ENCODE measurements at places on chromosomes 1 and 21.

- DNase-seq = no peak
Observed at GRCh38 chr1:42933060-42933586, 25.5 kb downstream of the SLC2A1 start.

DNA sequence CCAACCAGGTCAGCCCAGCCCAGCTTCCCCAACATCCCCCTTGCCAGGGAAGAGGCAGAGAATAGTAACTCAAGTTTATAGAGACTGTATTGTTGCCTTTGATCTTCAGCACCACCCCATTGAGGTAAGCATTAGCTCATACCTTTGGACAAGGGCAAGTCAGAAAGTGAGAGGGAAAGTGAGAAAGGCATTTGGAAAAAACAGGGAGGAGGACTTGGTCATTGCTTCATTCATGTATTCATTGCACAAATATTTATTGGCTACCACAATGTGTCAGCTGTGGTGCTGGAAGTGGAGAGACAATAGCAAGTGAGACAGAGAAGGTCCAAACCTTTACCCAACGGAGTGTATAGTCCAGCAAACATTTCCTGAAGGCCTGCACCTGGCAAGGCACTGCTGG is 561.2 kb downstream of the KIF26B start:
- no peak for DNase-seq

DNA sequence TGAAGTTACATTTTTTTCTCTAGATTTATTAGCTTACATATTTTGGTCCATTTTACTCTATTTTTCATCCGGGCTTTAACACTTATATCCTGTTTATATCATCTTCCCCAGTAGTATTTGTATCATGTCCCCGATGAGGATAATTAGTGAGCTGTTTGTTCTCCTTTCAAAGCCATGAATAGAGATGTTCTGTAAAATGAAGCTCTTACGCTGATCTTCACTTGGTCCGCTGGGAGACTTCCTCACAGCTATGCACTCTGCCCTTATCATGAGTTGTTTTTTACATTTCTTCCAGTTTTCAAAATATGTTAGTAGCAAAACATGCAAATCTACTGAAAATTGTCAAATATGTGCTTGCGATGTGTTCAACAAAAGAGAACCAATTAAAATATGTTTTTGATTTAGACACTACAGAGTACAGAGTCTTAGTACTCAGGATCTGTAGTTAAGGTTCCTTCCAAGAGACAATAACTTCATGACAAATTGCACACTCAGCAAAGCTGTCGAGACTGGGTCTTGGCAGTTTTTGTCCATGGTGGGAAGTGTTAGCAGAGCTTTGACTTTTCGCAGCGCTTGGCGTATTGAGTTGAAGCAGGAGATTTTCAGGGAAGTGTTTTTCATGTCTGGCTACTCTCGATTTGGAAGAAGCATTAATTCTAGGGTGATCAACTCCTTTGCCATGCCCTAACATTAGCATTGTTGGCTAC is 292.0 kb upstream of the ADAMTS5 start:
- DNase-seq = no peak

DNA sequence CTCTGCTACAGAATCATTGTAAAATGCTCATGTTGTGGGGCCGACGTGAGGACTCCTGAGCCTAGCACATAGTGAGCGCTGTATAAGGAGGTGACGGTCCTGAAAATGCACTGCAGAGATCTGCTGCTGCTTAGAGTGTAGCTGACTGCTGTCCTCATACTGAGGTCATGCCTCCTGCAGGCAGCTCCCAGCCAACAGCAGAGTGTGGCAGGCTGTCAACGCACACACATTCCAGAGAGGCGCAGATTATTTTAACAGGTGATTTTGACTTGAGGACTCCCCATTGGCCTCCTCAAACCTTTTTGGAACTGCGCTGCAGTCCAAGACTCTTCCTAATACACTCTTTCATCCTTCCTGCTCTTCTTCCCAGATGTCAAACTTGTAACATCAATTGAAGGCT is 119.8 kb upstream of the KCNJ6 start:
- DNase-seq = no peak

GRCh38 chr21:23402929-23403520 is 2204.3 kb downstream of the MRPL39 start:
- DNase-seq = no peak

- no peak for DNase-seq
Observed at GRCh38 chr1:183480971-183481441, 8.7 kb downstream of the SMG7 start.

- DNase-seq = no peak
Observed at GRCh38 chr1:6914706-6915105, 129.5 kb downstream of the CAMTA1 start.

DNA sequence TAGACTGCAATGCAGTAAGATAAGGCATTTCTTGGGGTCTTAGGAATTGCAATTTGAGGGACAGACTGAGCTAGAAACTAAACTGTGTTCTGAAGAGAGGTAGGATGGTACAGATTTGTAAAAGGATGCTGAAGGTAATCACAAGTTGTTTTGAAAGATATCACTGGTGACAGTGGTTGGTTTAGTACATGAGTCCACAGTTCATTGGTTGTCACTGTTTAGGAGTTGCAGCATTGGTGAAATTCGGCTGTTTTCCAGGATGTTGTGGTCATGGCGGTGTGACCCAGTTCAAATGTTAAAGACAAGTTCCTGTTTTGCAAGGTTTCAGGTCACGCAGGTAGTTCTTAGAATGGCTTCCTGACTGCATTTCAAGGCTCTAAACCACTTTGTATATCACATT is 292.8 kb upstream of the B3GALT2 start:
- no peak for DNase-seq

GRCh38 chr1:203369666-203370065 is 18.7 kb upstream of the FMOD start:
- no peak for DNase-seq

DNA sequence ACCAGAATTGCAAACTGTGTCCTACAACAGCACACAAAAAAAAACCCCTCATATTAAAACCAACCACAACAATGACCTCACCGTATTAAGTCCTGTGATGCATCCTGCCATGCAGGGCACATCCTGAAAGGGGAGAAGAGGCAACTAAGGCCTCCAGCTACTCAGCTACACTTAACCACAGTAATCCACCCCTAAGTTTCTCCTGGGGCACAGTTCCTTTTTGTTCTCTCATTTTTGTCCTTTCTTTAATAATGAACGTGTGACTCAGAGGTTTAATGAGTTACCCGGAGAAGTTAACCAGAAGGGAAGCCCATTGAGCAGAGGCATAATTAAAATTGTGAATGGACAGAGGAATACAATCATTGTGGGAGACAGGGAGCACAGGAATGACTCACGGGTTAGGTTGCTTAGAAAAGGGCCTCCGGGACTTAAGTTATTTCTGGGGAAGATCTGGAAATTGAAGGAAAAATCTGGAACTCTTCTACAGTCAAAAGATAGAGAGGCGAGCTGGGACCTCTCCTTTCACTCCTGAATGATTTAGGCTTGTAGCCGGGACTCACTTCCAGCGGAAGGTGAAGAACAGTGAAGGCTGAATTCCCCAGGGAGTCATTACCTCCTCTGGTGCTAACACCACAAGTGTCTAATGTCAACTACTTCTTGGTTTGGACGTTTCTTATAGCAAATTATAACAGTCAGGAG is 36.9 kb upstream of the HIVEP3 start:
- DNase-seq = no peak

DNA sequence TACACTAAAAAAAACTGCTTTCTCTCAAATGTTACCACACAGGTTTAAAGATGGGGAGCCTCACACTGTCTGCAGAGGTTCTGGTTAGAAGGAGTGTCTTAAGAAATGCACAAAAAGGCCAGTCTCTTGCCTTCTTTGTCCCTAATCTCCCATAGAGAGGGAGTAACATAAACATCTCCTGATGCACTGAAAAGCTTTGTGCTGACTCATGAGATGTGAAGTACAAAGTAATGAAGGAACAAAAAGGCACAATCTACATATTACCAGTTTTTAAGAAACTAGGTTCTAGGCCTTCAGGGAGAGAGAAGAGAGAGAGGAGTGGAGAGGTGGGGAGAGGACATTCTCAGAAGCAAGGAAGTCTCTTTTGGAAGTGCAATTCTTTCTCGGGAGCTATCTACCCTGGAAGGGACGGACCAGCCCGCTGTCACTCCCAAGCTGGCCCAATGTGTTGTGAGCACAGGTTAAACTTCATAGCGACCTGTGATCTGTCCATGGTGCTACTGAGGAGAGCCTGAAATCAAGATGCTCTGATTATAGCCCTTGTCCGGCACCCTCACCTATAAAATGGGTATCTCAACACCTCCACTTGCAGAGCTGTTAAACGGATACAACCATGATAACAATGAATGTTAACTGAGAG is 458.1 kb downstream of the DISC1 start:
- no peak for DNase-seq

DNA sequence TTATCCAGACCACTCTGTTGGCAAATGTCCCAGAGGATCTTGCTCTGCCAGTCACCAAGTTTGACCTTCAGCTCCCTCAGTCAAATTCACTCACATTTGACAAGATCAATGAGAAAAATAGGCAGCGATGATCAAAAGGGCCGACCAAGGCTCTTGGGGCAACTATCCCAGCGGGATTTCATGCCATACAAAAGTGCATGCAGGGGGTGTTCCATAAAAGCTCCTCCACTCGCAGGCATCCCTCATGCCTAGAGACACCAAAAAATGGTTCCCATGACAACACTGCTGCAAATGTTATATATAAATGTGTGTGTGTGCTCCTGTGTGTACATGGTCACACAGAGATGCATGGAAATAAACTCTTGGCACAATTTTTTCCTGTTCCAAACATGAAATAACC is 16.2 kb upstream of the EIF4G3 start:
- DNase-seq = no peak

GRCh38 chr1:155181371-155182051 is 7.9 kb downstream of the TRIM46 start:
- DNase-seq = no peak

DNA sequence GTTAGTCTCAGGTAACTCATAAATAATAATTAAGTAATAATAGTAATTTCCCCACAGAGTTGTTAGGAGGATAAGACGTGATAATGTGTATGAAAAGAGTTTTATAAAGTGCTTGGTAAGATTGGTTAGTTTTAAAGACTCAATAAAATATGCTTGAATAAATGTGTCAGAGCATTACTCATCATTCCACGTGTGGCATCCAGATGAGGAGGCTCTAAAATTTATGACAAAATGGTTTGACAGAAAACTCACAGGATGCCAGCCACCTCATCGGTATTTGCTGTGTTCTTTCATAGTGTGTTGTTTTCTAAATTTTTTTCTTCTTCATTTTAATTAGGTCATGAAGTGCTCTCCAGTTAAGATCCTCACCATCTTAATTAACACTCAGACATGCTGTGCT is 19.1 kb upstream of the SPAG17 start:
- no peak for DNase-seq

DNA sequence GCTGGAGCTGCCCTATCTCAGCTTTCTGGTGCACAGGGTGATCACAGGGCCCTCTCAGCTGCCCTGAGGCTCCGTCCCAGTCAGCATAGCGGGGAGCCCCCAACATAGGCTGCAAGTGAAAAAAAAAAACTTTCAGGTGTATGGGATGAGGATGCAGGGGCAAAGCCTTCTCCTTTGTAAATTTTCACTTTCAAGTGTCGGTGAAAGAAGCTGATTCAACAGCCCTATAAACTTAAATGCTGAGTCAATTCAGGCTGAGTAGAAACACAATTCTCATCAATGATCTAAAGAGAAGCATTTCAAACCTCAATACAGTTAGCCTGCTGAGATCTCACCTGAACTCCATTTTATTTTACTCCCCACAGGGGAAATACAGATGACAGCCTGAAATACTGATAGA is 171.2 kb downstream of the SEC16B start:
- no peak for DNase-seq

- DNase-seq = no peak
Observed at GRCh38 chr1:31135973-31136600, 70.6 kb upstream of the PUM1 start.

- no peak for DNase-seq
Observed at GRCh38 chr1:192407206-192407605, 90.4 kb downstream of the RGS21 start.

GRCh38 chr1:239909898-239910297 is 181.8 kb upstream of the FMN2 start:
- no peak for DNase-seq

- DNase-seq = no peak
Observed at GRCh38 chr1:40776236-40777072, 7.1 kb upstream of the KCNQ4 start.

- no peak for DNase-seq
Observed at GRCh38 chr1:174701565-174701964, 253.8 kb downstream of the GPR52 start.

DNA sequence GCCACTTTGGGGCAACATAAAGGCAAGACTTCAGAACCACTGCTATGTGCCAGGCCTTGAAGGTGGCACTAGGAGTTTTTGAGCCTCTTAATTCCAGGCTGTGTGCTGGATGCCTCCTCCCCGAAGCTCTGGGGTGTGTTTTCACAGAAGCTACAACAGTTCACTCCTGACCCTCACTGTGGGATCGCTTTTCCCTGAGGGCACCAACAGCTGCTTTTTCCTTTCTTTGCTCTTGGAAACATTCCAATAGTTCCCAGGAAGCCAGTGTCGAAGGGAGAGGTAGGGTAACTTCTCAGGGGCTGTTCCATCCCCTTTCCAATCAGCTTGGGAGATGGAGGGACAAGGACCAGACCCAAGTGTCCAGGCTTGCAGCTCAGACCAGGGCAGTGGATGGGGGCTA is 153.4 kb downstream of the C1orf94 start:
- no peak for DNase-seq

DNA sequence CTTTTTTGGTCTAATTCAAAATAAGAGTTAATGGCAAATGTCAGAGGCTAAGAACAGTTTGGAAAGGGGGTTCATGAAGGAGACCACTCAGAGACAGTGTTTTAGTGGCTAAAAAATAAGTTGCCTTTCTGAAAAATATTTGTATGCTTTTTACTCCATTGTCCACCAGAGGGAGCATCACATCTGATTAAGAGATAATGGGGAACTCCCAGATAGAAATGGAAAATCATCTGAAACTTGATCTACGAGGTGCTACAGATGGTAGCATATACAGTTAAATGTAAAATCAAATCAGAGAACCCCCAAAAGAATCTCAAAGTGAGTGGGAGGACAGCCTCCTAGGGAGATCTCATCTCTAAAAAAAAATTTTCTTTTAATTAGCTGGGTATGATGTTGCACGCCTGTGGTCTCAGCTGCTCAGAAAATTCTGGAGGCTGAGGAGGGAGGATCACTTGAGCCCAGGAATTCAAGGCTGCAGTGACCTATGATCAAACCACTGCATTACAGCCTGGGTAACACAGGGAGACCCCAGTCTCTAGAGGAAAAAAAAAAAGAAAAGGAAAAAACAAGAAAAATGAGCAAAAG is 9.7 kb downstream of the SMYD3 start:
- DNase-seq = no peak

- DNase-seq = no peak
Observed at GRCh38 chr1:224276771-224277487, 53.0 kb downstream of the NVL start.

GRCh38 chr1:55064071-55064581 is 24.8 kb downstream of the PCSK9 start:
- no peak for DNase-seq

- no peak for DNase-seq
Observed at GRCh38 chr1:46804926-46805325, 6.1 kb downstream of the CYP4B1 start.

DNA sequence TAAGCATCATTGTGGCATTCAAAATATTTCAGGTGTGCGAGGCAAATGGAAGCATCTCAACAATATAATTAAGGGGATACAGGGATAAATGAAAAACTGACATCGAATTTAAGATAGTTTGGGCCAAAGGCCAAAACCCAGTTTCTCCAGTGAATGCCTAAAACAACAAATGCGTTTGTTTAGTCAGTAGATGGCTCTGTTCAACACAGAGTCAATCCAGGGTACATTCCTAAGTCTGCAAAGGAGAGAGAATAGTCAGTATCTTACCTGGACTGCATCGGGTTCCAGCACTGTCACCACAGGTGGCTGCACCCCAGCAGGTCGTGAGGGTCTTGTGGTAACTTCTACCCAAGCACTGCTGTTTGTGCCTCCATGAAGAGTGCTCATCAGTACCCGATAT is 321.1 kb downstream of the KCTD3 start:
- no peak for DNase-seq

Data from activated T-cell treated with anti-CD3 and anti-CD28 coated beads for 48 hours (primary cell).